ENCODE measurements at places on chromosomes 3 and 15.

DNA sequence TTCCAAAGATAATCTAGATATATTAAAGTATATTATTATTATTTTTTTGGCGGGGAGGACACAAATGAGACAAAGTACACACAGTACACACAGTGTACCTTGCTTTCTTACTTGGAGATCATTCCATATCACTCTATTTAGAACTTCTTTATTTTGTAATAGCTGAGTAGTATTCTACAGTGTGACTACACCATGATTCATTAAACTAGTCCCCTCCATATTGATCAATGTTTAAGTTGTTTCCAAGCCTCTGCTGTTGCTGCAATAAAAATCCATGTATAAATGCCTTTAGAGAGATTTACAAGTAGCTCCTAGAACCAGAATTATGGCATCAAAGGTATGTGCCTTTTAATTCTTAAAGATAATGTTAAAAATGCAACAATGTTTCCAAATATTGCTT lies 38.8 kb downstream of the PYGO1 start:
- DNase-seq, result no peak

- DNase-seq, result no peak
These were observed 99.2 kb upstream of the NUDT16 start for GRCh38 chr3:131282379-131282778.

DNA sequence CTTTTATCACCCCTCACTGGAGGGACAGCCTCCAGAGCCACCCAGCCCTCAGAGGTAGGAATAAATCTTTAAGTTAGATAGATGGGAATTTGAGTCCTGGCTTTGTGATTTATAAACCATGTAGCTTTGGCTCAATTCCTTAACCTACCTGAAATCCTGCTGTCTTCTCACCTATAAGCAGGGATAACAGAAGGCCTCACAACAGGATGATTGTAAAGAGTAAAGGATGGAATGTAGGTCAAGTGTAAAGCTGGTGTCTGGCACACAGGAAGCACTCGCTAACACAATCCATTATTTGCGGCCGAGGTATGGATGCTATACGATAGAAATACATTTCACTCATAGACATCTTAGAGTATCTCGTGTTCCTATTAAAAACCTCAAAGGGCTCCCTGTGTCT lies 162.9 kb upstream of the LRTM1 start:
- no peak for DNase-seq

GRCh38 chr3:58824285-58824684 lies 157.7 kb upstream of the FAM3D start:
- DNase-seq, result peak; percentile 46

- no peak for DNase-seq
These were observed 8.0 kb upstream of the PLXND1 start for GRCh38 chr3:129614435-129614834.

GRCh38 chr3:22469995-22470394 lies 719.0 kb upstream of the ZNF385D start:
- DNase-seq, result no peak

DNA sequence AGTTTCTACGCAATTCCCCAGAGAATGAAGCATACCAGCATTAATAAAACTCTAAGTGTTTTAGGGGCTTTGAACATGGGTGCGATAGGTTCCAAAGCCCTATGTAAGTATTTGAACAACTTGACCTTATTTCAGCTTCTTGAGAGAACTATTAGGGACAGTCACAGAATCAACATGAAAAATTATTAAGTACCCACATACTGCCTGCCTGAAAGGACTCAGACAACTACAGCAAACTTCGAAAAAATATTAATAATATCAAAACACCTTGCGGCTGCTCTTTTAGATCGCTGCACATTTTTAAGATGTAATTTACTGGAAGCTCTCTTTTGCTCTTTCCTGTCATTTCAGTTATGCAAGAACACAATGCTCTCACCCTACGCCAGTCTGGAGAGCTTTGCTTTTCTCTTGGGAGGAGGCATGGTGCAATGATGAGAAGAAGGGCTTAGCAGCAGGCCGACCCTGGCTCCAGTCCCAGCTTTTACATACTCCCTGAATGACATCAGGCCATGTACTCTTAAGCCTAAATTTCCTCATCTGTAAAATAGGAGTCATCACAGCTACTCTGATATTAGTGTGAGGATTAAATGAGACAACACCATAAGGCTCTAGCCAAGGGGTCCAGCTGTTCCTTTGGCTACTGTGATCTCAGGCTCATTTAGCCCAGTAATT lies 640.7 kb downstream of the FHIT start:
- DNase-seq, result no peak

DNA sequence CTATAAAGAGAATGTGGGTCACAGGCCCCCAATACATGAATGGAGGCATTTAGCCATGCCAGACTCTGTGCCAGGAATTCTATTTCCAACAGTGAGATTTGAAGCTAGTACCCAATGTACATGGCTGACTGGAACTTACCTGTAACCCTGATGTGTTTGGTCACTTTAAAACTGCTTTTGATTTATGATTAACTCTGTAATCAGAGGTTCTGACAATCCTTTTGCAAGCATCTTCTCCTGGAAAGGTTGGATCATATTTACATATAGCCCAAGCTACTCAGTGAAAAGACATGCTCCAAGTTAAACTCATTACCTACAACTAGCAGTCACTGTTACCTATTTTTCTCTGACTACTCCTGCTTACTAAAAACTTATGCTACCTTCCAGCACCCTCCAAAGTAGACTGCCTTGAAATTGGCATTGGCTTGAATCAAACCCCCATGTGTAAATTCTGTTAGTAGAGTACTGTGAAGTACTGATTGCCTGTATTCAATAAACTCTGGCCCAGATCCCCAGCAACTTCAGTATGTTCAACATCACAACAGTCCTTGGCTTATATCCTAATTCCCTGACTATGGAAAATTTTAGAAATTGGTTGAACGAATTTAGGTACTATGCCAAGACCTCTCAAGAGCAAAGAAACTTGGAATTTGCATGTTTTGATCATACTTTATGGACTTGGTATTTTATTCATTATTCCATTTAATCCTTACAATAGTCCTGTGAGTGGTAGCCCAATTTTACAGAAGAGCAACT lies 665.6 kb upstream of the NECTIN3 start:
- no peak for DNase-seq

GRCh38 chr3:193782276-193782647 lies 189.3 kb downstream of the OPA1 start:
- DNase-seq, result no peak

- no peak for DNase-seq
These were observed 49.1 kb upstream of the TLE3 start for GRCh38 chr15:70146771-70147170.

DNA sequence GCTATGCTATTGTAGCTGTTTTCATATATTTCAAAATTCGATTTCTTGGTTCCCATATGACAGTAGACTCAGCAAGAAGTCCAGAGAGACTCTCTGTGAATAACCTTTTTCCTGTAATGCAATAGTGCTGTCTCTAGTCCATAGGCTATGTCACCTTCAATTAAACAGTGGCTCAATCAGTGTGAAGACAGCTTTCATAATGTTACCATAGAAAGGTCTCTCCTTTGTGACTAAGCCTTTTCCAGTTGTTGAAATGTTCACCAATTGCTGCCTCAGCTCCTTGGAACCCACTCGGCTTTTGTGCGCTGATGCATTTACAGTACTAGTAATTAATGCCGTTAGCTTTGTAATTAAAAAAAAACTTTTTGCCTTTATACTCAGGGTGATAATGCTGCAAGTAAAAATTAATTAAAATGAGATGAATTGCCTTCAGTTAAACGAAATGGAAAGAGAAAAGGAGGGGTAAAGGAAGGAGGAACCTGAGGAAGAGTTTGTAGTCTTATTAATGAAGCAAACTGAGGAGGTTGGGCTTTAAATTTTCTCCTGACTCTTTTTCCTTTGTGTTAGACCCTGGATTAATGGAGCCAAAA lies 214.8 kb downstream of the LSAMP start:
- DNase-seq, result no peak

DNA sequence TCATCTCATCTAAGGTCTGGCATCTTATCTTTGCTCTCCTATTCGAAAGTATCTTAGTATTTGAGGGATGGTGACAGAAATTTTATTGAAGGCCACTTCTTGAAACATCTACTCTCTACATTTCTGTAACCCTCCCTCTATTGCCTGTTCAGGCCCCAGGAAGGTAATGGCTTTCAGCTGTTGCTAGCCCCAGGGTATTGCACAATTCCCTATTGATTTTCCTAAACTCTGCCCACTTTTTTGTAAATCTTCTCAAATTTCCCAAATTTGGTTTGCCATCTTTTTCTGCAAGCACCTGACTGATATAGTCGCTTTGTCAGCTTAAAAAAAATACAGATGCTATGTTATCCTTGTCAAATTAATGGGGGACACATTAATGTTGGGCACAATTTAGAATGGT lies 242.1 kb downstream of the RAP2B start:
- no peak for DNase-seq

GRCh38 chr15:73150831-73151230 lies 98.6 kb downstream of the NEO1 start:
- no peak for DNase-seq

GRCh38 chr3:42717306-42717705 lies 14.7 kb upstream of the HHATL start:
- no peak for DNase-seq

- no peak for DNase-seq
These were observed 366.7 kb upstream of the ROBO2 start for GRCh38 chr3:76673171-76673570.

DNA sequence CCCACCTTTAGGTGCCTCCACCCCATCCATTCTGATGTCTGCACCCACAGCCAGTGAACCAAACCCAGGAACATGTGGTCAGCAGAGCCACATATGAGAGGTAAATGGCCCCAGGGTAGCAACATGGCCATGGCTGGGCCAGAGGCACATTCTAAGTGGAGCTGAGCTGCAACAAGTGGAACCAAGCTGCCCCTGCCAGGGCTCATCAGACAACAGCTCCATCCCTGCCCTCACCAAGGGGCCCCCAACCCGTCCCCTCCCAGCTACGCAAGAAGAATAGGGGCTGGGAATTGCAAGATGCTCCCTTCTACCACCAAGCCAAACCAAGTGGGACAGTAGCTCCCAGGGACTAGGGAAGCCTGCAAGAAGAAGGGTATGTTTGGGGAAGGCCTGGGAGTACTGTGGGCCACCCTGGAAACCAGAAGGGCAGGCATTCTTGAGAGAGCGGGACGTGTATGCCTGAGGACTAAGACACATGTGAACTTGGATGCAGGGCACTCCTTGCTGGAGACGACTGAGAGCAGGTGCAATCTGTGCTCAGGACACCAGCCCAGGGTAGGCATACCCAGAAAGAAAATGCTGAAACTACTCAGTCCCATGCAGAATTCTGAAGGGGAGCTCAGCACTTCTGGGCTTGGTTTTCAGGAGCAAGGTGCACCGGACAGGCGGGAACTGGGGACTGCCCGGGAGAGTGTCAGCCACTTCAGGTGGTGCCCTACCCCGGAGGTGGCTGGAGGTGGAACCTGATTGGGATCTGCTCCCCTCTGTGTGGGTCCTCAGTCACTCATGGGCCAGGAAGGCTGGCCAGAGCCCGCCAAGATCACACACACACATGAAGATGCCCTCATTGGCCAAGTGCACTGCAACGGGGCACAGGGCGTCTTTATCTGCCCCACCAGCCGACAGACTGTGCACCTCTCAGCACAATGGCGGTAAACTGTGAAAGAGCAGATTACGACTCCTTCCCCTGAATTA lies 9.5 kb downstream of the MYL3 start:
- no peak for DNase-seq

DNA sequence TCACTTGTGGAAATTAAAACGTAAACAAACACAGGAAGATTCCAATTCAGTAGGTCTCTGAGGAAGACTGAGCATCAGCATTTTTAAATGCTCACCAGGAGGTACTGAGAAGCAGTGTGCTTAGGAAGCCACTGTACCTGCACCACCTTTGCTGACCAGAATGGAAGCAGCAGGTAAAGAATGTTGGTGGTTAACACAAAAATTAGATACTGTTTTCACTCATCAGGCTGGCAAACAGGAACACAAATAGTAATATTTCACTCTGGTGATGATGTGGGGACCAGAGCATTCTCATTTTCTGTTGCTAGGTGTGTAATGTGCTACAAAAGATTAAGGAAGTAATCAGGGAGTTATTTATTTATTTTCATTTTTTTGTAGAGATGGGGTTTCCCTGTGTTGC lies 29.9 kb upstream of the GHSR start:
- no peak for DNase-seq

- DNase-seq, result no peak
These were observed 59.3 kb upstream of the OSTN start for GRCh38 chr3:191139736-191140135.

- DNase-seq, result no peak
These were observed 94.7 kb downstream of the OCA2 start for GRCh38 chr15:28004143-28005003.

GRCh38 chr3:116039651-116039985 lies 405.7 kb downstream of the LSAMP start:
- DNase-seq, result no peak

DNA sequence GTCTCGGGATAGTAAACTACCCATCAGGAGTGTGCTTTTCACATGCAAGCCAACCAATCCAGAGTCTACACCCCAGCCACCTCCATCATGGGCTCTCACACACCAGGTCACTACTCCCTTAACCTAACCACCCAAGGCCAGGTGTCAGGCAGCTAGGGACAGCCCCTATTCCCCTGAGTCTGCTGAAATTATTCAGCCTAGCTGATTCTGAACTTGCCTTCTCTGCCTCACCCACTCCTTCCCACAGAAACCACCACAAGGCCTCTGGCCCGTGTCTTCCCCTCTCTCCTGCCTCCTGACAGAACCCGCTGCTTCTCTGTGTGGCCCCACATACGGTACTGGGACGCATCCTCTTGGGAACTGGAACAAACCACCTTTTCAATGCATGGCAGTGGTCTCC lies 82.1 kb downstream of the PCSK6 start:
- no peak for DNase-seq

DNA sequence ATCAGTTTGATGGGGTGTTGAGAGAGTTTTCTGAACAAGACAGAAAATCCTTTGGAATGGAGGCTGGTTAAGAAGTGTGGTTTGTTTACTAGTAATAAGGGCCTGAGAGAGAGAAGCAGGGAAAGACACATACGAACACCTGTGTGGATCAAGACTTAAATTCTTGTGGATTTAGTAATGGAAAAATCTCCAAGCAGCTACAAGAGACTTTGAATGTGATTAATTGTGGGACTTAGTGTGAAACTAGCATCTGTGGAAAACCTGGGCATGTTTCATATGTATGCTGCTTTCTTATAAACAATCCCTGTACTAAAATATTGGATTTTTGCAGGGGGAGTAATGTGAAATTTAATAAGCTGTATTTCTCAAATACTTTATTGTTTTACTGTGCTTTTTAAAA lies 399.1 kb downstream of the SI start:
- DNase-seq, result no peak

- DNase-seq, result no peak
These were observed 230.3 kb downstream of the SCAPER start for GRCh38 chr15:76674883-76675282.
